ENCODE measurements at places on chromosomes 3 and 15.
A peak's percentile ranks its signal among the peaks of the same experiment; 100 is the strongest.

DNA sequence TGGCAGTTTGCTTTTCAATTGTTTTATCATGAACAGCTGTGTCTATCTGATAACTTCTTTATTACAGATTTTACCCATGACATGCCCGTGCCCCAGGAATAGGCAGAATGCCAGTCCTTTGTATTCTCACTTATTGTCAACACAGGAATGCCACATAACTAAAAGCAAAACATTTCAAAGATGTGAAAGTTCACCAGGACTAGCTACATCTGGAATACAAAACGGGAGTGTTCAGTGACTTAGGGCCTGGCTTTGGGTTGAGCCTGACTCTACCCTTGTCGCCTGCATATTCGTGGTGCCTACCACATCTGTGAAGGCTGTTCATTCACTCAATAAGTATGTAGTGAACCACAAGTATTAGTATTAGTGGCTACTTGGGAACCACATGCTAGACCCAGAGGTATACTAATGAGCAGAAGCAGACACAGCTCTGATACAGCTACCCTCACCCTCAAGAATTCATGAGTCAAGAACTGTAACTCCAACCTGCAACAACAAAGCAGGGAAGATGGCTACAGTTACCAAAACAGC is 2.9 kb downstream of the TNFSF10 start:
- no peak for DNase-seq

GRCh38 chr3:164730815-164731360 is 347.4 kb downstream of the SI start:
- DNase-seq: no peak

GRCh38 chr15:31327669-31328427 is 1.2 kb downstream of the KLF13 start:
- peak; percentile 62 for DNase-seq

GRCh38 chr15:87578776-87579175 is 677.8 kb downstream of the NTRK3 start:
- no peak for DNase-seq

DNA sequence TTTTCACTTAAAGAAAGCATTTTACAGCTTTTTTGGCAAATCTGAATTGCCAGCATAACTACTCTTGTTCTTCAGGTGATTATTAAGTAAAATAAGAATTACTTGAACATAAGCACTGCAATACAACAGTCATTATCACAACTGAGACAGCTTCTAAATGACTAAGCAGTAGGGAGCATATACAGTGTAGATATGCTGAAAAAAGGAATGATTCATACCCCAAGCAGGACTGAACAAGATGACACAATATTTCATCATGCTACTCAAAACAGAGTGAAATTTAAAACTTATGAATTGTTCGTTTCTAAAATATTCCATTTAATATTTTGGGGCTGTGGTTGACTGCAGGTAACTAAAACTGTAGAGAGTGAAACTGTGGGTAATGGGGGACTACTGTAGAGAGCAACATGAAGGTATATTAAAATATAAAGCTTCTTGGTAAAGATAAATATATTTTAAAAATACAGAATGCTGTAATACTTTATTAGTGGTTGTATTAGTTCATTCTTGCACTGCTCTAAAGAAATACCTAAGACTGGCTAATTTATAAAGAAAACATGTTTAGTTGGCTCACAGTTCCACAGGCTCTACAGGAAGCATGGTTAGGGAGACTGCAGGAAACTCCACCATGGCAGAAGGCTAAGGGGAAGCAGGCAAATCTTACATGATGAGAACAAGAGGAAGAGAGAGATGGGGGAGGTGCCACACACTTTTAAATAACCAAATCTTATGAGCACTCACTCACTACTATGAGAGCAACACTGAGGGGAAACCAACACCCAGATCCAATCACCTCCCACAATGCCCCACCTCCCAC is 84.8 kb downstream of the DCLK3 start:
- DNase-seq: no peak

GRCh38 chr3:131326307-131326706 is 55.3 kb upstream of the NUDT16 start:
- DNase-seq: no peak
